T-helper 1 cell (primary cell): ENCODE measurements at places on chromosomes 11 and 22.

- DNase-seq, result no peak
These were observed 37.5 kb downstream of the NRXN2 start for GRCh38 chr11:64685536-64685935.

GRCh38 chr11:86704710-86705109, 32.3 kb upstream of the ME3 start:
- no peak for DNase-seq

DNA sequence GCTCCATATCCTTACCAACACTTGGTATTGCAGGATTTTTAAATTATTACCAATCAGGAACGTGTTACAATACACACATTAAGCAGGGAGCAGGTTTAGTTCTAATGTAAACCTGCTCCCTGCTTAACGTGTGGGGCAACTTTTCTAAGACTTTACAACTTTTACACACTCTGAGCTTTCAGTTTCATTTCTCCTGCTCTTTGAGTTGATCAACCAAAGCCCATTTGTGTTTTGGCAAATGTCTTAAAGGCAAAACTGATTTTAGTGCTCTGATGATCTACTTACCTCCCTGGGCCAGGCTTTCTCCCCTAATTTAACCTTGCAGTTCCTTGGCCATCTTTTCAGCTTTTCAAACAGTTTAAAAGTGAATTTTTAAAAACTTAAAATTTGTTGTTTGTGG, 70.9 kb downstream of the ZBTB44 start:
- DNase-seq, result no peak

DNA sequence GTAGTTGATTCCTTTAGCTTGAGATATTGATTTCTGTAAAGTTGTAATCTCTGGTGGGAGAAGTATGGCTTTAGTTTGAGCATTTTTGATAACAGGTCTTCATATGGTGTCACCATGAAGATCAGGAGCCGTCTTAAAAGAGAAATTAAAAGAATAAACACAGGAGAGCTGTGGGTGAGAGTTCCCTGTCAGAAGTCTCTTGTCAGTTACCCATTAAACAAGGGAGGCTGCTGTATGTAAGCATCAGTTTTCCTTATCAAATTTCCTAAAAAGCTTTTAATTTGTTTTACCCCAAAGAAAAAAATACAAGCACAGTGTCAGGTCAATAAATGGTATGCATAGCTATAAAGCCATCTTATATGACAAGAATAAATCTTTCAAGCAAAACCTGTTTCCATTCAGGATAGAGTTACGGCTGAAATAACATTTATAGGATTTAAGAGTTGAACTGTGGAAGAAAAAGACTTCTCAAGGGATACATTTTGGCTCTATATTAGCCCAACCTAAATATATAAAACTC, 767.5 kb downstream of the JRKL start:
- no peak for DNase-seq

DNA sequence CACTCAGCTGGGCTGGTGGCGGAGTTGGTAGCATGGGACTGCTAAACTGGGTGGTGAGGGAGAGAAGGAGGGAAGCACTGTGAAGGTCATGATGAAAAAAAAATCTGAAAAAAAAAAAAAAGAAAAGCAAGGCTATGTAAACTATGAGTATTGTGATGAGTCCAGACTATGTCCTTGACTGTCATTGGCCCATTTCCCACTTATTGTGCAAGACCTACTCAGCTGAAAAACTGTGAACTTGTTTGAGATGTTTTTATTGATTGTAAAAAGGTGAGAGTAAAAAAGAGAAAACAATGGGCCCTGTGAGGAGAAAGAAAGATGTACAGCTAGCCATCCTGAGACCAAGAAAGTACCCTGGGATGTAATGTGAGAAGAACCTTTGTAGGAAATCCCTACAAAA, 798.4 kb upstream of the TENM4 start:
- DNase-seq, result no peak

GRCh38 chr11:30538251-30538650, 47.9 kb downstream of the MPPED2 start:
- DNase-seq, result no peak

DNA sequence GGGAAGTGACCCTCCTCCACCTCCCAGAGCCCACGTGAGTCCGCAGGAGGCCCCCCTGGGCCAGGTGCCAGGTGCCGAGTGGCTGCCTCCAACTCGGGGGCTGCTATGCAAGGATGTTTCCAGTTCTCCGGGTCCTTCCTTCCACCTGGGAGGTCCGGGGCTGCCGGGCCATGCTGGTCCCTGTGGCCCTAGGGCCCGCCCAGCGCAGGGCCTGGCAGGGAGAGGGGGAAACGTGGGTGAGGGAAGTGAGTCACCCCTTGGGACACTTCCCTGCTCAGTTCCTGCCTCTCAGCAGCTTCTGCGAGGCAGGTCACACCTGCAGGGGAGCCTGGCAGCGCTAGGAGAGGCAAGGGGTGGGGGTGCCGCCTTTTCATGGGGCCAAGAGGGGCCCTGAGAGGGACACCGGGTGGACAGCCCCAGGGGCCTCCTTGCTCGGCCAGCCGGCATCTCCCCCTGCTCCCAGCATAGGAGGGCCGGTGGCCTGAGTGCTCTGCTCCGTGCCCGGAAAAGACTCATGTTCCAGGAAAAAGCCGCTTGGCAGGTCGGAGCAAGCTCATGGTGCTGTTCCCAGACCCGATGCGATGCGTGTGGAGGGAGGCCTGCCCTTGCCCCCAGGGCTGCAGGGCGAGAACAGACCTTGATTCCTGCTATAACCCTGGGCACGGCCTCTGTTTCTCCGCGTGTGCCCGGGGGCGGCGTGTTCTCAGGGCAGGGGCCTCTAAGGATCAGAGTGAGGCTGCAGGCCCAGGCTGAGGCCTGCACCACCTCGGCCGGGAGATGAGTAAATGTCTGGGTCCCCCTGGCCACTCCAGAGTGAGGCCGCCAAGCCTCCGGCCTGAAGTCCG, 30.3 kb upstream of the WNT7B start:
- DNase-seq, result no peak

- DNase-seq, result no peak
These were observed 1.3 kb downstream of the PLEKHA7 start for GRCh38 chr11:17012712-17013547.

DNA sequence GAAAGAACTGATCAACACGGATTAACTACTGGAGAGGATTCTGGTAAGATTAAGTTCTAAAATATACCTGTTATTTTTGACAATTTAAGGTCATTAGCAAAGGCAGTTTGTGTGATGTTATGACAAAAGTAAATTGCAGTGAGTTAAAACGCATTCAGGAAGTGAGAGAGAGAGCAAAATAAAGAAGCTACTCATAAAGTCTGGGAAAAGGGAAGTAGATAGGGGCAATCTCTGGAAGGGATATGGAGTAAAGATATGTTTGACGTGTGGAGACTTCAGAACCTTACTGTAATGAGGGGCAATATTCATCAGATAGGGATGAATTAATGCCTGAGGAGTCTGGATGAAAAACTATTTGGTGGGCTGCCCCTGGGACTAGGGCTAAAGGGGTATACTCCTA, 16.8 kb downstream of the OR56B4 start:
- DNase-seq, result no peak
